ENCODE measurements at places on chromosomes 2 and 18.

- no peak for DNase-seq
These were observed 121.6 kb downstream of the EHBP1 start for GRCh38 chr2:62826953-62827675.

GRCh38 chr2:170377500-170378207, 199.7 kb downstream of the MYO3B start:
- DNase-seq, result no peak

- DNase-seq, result no peak
These were observed 58.6 kb upstream of the MTIF2 start for GRCh38 chr2:55327470-55328230.

GRCh38 chr18:12334366-12334808, 26.3 kb downstream of the TUBB6 start:
- DNase-seq, result no peak

GRCh38 chr2:240931319-240931949, 25.3 kb downstream of the CROCC2 start:
- DNase-seq, result no peak

DNA sequence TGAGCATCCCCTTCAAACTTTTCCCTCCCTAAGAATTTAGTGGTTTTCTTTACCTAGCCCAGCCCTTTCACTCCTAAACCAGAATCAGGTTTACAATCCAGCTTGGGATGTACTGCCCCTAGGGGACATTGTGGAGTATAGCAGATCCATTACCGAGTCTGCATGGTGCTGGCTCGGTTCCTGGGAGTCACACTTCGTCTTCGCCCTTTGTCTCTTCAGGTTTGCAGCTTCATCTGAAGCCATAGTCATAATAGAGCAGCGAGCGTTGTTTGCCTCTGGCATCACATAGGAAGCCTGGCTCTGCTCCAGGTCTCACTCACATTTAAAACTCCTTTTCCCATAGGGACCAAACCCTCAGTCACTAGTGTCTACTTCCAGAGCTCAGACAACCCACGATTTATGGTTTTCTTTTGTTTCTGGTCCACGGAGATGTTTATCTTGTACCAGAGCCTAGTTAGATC, 16.8 kb upstream of the LYPD6 start:
- DNase-seq, result peak; percentile 90

- DNase-seq, result no peak
These were observed 94.4 kb upstream of the RBBP8 start for GRCh38 chr18:22838639-22839277.

- DNase-seq, result no peak
These were observed 425.2 kb downstream of the METTL4 start for GRCh38 chr18:2146092-2146491.

DNA sequence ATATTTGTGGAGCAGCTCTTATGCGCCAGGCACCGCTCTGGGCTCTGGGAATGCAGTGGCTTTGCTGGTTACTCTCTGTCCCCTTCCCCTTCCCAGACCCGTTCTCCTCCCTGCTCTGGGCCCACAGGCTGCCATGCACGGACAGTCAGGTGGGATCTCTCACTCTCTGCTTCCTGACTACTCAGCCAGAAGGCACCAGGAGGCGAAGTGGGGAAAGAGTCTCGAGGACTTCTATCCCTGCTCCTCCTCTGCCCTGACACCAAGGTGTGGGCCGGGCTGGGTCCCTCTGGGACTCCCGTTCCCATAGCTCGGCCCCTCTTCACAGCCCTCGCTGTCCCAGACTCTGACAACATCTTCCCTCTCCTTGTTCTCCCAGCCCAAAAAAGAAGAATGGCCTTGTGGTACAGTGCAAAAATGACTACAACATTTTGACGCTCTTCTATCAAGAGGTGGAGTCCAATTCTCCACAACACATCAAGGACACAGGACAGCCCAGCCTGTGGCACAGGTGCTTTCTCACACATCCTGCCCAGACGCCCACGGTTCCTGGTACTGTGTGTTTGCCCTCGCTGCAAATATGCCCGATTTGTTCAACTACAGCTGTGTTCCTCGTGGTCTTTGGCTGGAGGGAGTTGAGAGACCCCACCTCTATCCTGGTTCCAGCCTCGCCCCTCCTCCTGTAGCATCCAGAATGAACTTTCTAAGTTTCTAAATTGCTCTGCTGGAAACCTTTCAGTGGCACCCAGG, 14.0 kb upstream of the DUSP2 start:
- DNase-seq, result no peak

- DNase-seq, result no peak
These were observed 3.9 kb upstream of the DCTN1 start for GRCh38 chr2:74384051-74384450.

- no peak for DNase-seq
These were observed 572.3 kb downstream of the PLCL1 start for GRCh38 chr2:198376677-198377076.

DNA sequence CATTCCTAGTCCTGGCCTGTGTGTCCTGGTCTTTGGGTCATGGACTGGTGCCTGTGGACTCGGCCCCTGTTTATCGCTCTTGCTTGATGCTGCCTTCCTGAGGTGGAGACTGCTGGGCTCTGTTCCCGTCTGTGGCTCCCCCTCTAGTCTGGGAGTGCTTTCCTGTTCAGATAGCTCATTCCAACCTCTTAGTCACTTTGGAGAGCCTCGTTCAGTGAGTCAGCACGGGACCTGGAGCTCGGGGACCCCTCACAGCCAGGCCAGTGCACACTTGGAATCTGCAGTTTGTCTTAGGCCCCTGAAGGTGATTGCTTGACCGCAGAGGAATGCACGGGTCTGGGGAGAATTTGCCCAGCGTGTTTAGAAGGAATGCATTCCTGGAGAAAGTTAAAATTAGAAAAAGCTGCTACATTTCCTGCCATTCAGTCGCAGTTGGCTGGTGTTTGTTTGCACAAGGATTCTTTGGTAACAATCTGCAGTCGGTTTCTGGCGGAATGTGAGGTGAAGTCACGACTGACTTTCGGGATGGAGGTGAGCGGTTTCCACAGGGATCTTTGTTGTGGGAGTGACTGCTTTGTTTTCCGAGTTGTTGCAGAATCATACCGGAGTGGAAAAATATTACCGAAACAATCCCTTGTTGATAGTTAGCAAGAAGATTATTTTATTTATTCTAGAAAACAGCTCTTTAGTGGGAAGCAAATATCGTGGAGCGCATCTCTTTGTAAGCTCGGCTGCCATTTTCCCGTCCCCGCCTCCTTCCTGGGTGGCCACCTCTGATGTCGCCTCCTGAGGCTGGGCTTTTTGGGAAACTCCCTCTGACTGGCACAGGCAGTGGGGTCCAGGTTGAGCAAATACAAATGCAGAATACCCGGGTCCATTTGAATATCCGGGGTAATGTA, 29.6 kb downstream of the SH3BP4 start:
- peak; percentile 22 for DNase-seq

DNA sequence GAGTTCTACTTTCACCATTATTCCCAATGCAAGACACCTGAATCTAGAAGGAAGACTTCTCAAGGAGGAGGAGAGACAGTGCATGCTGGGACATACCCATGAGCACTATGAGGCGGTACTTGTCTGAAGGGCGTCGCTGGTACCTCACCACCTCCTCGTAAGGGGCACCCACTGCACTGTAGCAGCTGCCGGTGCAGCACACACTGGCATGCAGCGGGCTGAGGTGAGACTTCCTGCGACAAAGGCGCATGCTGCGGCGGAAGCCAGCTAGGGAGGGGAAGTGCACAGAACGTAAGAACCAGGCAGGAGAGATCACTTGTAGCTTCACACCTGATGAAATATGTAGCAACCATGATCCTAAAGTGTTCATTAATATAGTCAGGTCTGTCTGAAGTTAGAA, 12.8 kb upstream of the TMEM237 start:
- DNase-seq, result no peak

DNA sequence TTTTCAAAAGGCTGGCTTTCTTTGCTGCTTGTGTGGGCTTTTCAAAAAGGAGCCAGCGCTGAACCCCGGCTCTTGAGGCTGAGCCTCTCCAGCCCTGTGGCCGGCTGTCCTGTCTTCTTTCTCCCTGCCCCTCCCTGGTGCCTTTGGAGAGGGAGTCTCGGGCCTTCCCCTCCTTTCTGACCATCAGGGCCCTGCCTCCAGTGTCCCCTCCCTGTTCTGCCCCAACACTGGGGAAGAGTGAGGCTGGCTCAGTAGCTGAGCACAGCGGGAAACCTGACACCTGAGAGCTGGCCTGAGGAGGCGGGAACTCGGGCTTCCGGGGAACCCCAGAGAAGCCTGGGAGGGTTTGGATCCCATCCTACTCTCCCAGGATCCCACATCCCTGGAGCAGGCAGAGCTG, 232.1 kb downstream of the LOXHD1 start:
- peak; percentile 28 for DNase-seq

DNA sequence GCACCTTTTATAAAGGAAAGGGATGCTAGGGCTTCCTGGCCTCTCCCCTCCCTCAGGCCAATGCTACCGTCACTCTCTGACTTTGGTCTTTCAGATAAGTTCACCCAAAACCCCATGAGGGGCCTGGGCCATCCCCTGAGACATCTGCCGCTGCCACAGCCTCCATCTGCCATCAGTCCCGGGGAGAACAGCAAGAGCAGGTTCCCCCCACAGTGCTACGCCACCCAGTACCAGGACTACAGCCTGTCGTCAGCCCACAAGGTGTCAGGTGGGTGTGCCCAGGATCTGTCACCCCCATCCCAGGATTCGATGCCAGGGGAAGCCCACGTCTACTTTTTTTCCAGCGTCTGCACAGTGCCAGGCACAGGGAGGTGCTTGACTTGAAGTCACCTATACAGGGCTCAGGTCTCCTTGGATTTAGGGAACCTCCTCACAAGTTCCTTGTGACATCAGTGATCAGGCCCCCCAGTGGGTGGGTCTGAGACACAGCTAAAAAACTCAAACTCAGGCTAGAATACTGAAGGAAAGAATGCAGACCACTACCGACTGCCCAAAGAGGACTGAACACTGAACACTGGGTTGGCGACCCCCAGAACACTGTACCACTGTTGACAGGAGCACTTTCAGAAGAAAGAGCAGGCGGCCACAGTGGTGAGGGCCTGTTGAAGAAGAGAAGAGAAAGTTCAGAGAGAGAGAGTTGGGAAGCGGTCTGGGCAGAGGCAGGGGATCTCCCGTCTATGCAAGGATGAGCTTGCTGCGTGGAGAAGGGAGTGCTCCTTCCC, 85.3 kb downstream of the EPAS1 start:
- DNase-seq, result no peak

DNA sequence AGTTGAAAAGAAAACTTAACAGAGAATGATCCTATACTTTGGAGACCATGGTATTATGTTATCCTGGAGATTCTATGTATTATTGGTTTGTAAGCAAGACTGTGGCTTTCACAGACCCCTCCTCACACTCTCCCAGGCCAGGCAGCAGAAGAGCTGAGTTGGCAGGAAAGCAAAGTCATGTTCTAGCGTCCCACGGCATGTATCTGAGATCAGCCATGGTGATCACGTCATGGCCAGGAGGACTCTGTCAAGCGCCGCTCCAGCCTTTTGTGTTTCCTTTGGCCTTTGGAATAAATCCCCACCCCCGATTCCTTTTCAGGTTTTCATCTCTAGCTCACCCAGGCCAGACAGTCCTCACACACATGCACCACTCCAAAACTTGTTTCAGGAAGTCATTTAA, 39.1 kb downstream of the LRRC30 start:
- no peak for DNase-seq

DNA sequence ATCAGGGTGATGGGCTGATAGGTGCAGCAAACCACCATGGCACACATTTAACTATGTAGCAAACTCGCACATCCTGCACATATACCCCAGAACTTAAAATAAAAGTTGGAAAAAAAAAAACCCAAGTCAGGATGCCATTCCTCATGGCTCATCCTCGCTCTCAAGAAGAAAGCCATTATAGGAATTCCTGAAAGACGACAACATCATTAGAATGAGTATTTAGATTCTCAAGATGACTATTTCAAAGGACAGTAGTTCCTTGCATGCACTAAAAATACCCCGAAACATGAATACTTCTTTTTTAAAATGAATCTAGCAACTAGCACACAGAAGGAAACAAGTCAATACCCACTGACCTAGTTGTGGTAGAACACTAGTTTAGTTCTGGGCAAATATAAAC, 285.8 kb upstream of the REV1 start:
- no peak for DNase-seq

- no peak for DNase-seq
These were observed 108.8 kb downstream of the ZFP36L2 start for GRCh38 chr2:43117521-43118143.

GRCh38 chr2:57877811-57878170, 168.8 kb upstream of the VRK2 start:
- DNase-seq, result peak; percentile 73

GRCh38 chr2:24943427-24944053, 23.5 kb upstream of the ADCY3 start:
- no peak for DNase-seq

DNA sequence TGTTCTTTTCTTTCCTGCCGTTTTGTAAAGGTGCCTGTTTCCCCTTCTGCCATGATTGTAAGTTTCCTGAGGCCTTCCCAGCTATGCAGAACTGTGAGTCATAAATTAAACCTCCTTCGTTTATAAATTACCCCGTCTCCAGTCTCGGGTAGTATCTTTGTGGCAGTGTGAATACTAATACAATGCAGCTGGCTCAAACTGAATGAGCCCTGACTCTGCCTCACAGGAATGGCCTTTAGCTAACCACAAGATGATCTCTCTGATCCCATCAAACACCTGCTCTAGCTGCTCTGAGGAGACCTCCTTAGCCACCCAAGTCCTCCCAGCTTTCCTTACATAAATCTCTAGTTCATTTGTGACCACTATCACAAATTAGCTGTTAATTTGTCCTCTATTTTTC, 41.5 kb upstream of the CAB39 start:
- DNase-seq, result no peak
